Stimulated activated CD8-positive, alpha-beta memory T cell treated with anti-CD3 and anti-CD28 coated beads, Interleukin-15, amount 100 ng/mL, for 48 hours (primary cell): ENCODE measurements at places on chromosomes 3 and 15.

- DNase-seq = no peak
These were observed 24.9 kb downstream of the TXNRD3 start for GRCh38 chr3:126630020-126630419.

DNA sequence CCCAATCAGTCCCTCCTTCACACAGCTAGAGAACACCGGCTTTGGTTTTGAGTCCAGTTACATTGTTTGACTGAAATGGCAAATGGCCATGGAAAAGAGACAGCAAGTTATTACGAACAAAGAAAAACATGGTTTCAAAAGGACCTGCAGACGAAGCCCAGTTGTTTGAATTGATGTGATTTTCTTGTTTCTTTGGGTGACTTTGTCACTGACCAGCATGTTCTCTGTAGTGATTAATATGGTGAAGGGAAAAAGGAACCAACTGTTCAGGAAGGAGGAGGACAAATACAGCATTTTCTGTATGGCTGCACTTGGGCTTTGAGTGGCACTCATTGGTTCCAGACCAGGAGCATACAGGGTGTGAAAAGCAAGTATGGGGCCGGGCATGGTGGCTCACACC, 217.4 kb upstream of the TPM1 start:
- no peak for DNase-seq

DNA sequence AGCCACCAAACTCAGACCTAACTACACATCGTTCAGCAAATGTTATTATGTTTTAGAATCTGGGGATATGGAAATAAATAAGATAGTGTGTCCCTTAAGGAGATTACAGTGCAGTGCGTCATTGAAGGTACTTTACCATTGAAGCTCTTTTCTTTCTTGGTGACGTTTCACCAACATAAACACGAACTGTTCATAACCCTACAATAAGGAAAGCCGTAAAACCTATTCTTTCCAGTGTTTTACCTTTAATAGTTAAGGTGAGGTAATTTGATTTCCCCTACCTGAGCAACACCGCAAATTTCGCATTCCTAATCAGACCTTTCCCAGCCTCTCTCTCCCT, 826 bp downstream of the CCDC66 start:
- DNase-seq = no peak

DNA sequence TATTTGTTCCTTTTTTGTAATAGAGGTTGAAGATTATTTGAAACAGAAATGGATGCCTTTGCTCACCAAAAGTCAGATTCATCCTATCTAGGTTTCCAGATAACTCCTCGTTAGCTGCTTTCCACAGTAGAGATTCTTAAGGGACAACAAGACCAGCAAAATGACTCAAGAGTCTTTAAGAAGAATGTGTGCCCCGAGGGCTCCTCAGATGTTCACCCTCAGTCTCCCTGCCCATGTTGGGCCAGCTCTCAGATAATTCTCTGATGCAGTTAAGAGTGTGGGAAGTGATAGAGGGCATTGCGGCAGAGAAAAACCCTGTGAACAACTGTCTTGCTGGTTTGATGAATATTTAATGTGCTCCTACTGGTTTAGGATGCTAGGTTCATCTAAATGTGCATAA, 251.1 kb downstream of the PTPRG start:
- no peak for DNase-seq
